Pons (tissue), 1 donor: ENCODE measurements at places on chromosomes 3 and 15.

DNA sequence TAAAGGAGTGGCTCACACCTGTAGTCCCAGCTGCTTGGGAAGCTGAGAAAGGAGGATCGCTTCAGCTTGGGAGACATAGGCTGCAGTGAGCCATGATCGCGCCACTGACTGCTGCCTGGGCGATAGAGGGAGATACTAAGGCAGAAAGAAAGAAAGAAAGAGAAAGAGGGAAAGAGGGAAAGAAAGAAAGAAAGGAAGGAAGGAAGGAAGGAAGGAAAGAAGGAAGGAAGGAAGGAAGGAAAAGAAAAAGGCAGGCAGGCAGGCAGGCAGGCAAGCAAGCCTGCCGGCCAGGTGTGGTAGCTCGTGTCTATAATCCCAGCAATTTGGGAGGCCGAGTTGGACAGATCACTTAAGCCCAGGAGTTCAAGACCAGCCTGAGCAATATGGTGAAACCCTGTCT is 15.3 kb downstream of the SLC28A1 start:
- no peak for DNase-seq

DNA sequence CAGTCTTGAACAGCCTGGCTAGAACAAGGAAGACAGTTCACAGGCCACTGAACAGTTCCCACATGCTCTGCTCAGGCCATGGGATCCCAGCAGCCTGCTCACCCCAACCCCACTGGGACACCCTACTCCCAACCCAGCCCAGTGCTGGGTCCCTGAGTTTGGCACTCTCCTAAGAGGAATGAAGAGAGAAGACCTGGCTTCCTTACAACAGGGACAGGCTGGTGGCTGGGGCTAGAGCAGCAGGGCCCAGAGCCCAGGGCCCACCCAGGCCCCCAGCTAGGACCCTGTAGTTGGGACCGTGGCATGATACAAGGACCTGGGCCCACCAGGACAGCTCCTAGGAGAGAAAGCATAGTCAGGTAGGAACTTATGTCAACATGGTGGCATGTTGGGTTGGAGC is 43.4 kb downstream of the SEMA3G start:
- DNase-seq: no peak

- DNase-seq: no peak
Measured at GRCh38 chr3:175869404-175869803, 1010.3 kb downstream of the NAALADL2 start.

- DNase-seq: no peak
Measured at GRCh38 chr15:42048080-42048820, 27.4 kb upstream of the PLA2G4E start.

DNA sequence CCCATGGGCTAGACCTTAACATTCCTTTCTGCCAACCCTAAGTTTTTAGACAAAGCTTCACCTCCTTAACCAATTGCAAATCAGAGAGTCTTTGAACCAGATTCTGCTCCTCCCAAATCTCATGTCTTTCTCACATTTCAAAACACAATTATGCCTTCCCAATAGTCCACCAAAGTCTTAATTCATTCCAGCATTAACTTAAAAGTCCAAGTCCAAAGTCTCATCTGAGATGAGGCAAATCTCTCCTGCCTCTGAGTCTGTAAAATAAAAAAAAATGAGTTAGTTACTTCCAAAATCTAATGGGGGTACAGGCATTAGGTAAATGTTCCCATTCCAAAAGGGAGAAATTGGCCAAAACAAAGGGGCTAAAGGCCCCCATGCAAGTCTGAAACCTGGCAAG is 43.8 kb upstream of the MYRIP start:
- DNase-seq: no peak

DNA sequence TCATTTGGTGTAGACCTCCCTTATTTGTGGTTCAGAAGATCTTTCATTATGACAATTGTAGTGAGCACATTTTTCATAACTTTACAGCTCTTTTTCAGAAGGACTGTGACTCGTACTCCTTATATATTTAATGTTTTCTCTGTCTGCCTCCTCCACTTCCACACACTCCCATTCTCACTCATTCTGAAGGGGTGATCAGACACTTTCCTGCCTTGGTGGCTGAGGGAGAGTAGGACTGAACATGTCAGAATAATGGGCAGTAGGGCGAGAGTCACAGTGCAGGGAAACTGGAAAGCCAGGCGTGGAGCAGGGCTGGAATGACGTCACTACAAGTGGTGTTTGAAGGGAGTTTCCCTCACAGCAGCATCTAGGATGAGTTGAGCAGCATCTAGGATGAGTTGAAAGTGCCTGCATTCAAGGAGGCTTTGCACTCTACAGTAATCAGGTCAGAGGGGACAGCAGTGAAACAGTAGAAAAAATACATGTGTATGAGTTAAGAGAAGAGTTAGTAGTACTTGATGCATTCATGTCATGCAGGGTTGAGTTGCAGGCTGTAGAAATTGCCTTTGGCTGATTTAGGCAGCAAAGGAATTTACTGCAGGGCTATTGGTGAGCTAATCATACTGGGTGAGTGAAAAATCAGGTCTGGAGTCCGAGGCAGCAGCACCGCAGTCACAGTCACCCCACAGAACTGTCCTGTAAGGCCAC is 36.3 kb upstream of the FBXL22 start:
- no peak for DNase-seq

- peak; percentile 93 for DNase-seq
Measured at GRCh38 chr3:58217209-58217811, 6.5 kb upstream of the DNASE1L3 start.

DNA sequence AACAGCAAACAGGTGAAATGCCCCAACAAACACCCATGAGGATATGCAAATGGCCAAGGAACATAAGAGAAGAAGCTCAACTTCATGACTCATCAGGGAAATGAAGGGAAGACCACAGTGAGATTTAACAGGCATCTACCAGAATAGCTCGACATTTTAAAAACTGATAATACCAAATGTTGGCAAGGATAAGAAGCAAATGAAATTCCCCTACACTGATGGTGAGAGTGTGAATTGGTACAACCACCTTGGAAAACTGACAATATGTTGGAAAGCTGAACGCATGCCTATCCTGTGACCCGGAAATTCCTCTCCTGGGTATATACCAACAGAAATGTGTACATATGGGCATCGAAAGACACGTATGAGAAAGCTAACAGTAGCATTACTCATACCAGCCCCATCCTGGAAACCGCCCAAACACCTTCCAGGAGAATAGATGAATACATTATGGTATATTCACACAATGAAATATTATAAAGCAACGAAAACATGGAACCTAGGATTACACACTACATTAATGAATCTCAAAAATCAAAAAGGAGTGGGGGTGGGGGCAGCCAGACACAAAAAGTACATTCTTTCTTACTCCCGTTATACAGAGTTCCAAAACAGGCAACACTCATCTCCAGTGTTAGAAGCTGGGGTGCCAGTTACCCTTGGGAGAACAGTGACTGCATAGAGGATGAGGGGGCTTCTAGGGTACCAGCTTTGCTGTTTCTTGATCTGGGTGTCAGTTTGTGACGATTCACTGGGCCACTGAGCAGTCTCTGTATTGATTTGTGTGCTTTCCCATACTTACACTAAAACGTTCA is 16.9 kb downstream of the RFTN1 start:
- no peak for DNase-seq

DNA sequence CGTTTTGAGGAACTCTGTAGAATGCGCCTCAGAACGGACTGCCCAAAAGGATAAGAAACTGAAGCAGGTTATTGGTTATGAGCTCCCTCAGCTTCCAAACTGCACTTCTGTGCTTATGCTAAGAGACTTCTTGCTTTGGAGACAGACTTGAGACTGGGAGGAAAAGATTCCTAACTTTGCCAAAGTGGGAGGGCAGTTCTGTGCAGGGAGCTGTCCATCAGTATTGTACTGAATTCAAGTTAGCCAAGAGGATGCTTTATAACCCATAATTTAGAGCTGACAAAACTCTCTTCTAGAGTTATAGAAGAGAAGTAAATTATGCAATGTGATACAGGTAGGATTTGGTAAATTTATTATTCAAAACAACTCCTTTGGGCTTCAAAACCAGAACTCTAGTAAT is 519.8 kb upstream of the GBE1 start:
- no peak for DNase-seq

DNA sequence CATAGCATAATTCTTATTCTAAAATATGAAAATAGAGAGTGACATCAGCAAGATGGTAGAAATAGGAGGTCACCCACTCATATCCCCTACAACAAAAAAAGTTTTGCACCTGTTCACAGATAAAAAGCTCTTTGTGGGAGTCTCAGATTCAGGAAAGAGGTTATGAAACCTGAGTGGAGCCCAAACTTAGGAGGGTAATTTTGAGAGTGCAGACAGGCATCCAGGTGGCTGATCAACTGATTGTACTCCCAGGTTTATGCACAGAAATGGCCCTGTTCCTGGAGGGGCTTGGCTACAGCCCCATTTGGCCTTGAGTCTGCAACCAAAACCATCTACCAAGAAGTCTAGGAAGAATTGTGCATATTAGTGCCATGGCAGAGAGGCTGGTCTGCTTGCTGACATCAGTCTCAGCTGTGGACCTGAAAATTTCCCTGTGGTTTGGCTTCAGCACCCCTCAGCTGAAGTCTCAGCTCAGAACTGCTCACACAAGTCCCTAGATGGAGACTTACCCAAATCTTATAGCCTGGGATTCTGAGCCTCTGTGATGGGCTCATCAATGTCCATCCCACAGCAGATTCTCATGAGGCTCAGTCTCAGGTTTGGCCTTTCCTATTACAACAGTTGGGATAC is 291.6 kb downstream of the IL20RB start:
- DNase-seq: no peak

DNA sequence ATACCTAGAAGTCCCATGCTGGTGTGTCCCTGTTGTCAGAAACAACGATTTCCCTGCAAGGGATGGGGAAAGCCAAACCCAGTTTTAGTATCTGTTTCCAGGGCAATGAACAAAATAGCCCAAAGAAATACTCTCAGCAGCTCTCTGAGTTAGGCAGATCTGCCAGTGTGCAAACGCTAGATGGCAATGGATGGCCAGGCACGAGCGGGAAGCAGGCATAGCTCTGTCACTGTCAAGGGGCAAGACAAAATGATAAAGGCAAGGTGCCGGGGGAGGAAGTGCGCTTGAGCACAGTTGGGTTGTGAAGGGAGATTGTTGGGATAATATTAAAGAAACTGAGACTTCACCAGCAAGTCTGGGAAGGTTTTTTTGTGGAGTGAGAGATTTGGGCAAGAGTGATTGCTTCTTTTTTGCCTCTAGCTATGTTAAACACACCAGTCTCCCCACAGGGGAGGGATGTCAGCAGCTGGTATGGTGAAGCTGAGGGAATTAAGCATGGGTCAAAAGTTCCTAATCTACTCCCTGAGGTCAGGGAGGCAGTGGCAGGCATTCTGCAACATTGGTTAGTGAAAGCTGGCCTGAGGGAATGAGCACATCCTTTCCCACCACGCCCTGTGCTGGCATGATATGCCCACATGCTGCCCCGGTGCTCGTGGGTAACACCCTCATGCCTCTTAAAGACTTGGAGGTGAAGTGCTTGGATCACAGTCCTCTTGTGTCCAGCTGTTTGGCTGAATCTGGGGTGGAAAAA is 117.5 kb downstream of the PDCD6IP start:
- peak; percentile 56 for DNase-seq

DNA sequence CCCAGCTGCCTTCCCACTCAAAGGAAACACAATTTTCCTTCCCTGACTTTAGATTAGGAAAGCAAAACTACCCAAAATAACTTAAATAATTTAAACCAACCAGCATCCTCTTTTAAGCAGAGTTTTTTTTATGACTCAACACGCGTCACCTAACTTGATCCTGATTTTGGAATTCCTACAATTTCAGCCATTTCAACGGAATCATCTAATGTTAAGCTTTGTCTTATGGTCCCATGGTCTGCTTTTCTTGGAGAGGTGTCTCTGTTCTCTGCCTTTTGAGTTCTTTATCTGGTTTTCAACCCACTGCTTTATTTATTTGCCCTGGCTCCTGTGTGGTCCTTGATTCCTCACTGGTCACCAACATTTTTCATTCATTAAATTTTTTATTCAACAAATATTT is 219.2 kb upstream of the ARHGEF26 start:
- DNase-seq: no peak

DNA sequence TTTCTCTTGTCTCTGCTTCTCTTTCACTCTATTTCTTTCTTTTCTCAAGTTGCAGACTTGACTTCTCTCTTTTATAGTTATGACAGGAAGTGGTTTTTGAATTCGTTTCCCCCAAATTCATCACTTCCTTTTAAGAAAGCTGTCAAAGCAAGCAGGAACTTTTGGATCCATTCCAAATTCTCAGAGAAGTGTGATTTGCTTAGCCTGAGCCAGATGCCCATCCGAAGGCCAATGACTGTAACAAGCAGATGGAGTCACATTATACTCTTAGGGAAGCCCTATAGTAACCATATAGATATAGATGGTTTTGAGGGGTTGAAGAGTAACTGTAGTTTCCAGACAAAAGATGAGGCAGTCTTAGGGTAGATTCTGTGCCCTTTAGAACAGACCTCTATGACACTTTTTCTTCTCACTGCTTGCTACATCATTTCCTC is 592.0 kb upstream of the KCNMB2 start:
- DNase-seq: no peak

- DNase-seq: no peak
Measured at GRCh38 chr3:47008234-47008796, 28.8 kb downstream of the NBEAL2 start.

DNA sequence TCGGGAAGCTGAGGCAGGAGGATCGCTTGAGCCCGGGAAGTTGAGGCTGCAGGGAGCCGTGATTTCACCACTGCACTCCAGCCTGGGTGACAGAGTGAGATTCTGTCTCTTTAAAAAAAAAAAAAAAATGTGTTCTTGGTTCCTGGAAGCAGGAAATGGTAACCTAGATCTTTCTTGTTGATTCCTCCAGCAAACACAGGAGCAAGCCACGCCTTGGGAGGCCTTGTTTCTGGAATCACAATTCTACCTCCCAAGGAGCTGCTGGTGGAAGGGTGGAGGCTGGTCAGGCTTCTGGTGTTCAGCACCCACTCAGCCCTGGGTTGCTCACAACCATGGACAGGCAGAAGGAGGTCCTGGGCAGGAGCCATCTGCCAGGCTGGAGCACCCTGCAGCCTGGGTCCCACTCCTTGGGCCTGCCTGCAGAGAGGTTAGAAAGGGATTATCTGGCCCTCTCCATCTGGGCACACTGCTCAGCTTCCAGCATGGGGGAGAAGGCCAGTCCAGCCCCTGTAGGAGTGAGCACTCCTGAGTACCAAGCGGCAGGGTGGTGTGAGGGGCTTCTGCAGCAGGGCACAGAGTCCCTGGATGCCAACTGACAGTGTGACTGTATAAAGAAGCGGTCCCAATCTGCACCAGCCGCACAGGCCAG is 65.6 kb downstream of the ABTB1 start:
- DNase-seq: no peak

DNA sequence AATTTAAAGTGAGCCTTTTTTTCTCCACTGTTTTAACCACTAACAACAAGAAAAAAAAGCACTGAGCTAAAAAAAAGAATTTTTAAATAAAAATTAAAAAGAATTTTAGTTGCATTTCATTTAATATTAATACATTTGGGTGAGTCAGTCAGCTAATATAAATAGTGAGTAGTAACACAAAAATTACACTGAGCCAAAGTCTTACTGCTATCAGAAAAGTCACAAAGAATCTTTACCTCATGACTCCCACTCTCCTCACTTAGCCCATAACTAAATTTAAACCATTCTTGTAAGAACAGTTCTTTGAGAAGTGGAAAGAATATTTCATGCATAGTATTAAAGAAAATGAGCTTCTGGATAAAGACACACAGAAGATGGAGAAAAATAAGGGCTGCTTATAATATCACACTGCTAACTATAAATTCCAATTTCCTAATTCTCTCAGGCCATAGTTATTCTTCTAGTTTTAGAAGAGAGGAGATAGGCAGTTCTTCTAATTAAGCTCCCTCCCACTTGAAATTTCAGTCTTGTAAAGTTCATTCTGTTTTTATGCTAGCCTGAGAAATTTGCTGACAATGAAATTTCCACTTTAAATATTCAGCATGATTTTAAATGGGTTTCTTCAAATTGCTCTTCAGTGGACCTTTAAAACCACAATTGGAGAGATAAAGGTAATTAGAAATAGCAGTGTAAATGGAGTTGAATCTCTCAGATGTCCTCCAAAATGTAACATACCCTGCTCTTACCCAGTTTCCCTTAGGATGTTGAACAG is 17.6 kb downstream of the SHQ1 start:
- no peak for DNase-seq
